ENCODE measurements at places on chromosomes 1 and 21.

DNA sequence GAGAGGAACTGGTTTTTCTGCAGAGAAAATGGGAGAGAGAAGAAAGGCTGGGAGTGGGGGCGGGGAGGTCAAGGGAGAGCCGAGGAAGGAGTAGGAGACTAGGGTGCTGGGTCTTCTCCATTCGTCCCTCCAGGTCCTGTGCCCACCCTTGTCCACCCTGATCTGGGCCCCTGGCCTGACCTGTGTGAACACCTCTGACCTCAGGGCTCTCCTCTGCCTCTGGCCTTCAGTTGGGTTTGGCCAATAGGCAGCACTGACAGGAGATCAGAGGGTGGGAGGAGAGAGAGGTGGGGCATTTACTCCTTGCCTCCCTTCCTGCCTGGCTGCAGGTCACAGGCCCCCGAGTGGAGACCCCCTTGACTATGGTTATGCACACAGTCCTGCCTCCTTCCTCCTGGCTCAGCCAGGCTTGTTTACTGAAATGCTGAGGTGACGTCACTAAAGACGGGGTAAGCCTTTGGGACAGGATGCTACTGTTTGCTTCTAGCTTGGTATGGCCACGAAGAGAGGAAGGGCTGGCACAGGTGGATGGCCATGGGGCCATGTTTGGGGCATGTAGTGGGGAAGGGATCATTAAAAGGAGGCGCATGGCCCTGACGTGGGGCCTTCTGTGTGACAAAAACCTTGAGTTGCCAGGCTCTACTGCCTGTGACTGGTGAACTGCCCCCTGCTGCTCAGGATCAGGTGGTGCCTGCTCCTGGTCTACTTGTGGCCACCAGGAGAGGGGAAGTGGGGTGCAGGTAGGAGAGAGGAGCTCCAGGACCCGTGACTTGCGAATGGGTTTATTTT, 248.7 kb upstream of the CSF3R start:
- no peak for DNase-seq

GRCh38 chr1:151841141-151841540, 1.5 kb upstream of the C2CD4D start:
- no peak for DNase-seq

DNA sequence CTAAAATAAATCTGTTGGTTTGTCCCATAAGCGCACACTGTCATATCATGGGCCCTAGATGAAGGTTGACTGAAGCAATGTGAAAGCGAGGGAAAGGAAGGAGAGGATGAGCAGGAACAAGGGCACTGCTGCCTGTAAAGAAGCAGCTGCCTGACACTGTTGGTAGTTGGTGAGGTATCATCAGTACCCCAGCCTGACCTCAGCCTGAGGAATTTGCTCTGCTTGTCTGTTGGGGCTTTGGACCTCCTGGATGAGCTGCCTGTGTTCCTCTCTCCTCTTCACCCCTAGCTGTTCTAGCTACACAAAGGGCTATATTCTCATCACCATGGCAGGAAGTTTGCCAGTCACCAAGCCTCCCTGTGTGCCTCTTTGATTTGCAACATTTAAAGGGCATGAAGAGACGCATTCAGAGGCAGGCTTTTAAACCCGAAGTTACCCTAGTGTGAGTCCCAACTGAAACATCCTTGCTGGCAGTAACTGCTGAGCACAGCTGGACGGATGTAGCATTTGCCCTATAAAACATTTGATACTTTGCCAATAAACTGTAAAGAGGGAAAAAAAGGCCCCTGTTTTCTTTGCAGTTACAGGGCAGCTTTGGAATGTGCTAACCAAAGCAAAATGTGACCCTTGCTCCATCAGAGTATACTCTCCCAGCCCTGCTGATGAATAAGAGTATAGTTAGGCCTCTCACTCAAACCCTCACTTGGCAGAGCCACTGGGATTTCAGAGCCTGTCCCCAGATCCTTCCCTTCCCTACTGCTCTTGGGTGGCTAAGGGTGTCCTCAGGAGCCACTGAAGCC, 22.2 kb upstream of the SPATA6 start:
- DNase-seq, result no peak

GRCh38 chr21:25742900-25743299, 8.1 kb downstream of the GABPA start:
- no peak for DNase-seq
